ENCODE measurements at places on chromosomes 3 and 15.
A peak's percentile ranks its signal among the peaks of the same experiment; 100 is the strongest.

- no peak for DNase-seq
Observed at GRCh38 chr3:194951931-194952582, 266.4 kb downstream of the FAM43A start.

GRCh38 chr3:19645093-19645492 is 288.9 kb downstream of the EFHB start:
- peak; percentile 17 for DNase-seq

DNA sequence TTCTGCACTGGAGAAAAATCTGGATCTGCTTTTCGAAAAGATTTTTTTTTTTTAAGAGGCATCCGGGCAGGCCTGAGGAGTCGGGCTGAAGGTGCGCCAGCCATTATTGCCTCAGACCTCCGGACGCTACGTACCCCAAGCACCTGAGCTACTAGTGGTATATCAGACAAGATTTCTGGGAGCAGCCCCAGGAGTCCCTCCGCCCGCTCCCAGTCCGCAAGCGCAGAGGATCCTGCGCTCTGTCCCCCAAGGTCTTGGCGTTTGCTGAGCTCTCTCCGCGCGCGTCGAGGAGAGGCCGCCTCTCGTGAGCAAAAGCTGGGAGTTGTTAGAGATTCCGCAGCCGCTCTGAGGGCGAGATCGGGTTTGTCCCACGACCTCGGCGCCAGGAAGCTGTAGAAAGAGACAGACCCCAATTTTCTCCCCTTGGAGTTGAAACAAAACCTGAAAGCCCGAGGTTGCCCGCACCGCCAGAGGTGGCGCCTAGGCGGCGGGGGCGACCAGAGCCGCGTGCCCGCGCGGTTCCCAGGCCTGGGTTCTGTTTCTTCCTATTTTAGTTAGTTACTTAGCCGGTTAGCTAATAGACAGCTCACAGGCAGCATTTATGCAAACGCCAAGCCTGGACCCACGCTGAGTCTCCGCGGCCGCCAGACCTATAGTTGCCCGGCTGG is 72.5 kb upstream of the POLG start:
- no peak for DNase-seq

DNA sequence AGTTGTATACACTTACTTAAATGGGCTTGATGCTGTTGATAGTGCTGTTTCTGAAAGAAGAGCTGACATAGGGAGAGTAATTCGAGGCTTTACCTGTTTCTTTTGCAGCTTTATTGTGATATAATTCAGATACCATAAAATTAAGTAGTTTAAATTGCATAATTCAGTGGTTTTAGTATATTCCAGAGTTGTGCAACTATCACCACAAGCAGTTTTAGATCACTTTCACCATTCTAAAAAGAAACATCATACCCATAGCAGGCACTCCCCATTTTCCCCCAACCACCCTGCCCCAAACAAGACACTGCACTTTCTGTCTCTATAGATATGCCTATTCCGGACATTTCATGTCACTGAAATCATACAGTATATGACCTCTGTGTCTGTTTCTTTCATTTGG is 98.5 kb downstream of the MTHFS start:
- no peak for DNase-seq

DNA sequence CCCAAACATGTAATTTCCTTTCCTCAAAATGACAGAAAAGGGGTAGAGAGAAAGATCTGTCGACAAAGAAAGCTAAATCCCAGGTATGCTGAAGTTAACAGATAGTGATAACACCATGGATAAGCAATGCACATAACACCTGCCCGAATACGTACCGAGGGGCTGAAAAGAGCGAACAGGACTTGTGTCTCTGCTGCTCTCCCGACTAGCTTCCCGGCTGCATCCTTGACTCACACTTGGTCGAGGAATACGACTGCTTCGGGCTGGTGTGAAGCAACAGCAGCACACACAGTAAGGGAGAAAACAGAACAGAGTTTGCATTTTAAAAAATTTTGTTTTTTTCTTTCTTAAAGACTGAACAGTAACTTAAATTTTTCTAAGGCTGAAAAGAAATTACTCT is 136.4 kb downstream of the CLASP2 start:
- DNase-seq, result no peak

DNA sequence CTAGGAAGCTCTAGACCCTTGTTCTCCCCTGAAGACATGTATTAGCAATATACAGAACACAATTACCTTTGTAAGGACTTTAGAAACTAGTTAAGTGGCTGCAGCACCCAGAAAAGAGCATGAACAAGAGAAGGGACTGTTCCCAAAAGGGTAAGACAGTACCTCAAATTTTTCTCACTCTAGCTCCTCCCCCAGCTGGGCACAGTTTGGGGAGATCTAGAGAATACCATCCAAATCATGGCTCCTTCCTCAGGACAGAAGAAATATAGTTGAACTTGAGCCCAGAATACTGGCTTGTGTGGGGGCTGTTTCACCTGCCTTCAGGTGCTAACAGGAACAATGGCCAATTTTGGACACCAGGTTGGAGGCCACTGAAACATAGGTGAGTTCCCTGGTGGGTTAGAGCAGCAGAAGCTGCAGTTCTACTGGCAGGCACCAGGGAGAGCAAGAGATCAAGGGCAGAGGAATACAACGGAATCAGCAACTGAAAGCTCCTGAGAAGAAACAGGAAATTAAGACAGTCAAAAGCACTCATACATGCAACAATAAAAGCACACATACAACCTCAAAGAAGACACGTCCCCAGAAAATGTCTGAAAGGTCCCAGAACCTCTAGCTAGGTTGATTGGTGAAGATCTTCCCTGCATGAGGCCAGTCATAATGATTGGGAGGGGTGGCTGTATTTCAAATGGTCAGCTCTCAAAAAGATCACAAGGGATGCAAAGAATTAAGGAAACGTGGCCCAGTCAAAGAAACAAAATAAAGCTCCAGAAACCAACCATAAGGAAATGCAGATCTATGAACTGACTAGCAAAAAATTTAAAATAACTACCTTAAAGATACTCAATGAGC is 104.9 kb upstream of the ASB14 start:
- no peak for DNase-seq

- DNase-seq, result no peak
Observed at GRCh38 chr3:38155825-38156224, 9.5 kb upstream of the OXSR1 start.

DNA sequence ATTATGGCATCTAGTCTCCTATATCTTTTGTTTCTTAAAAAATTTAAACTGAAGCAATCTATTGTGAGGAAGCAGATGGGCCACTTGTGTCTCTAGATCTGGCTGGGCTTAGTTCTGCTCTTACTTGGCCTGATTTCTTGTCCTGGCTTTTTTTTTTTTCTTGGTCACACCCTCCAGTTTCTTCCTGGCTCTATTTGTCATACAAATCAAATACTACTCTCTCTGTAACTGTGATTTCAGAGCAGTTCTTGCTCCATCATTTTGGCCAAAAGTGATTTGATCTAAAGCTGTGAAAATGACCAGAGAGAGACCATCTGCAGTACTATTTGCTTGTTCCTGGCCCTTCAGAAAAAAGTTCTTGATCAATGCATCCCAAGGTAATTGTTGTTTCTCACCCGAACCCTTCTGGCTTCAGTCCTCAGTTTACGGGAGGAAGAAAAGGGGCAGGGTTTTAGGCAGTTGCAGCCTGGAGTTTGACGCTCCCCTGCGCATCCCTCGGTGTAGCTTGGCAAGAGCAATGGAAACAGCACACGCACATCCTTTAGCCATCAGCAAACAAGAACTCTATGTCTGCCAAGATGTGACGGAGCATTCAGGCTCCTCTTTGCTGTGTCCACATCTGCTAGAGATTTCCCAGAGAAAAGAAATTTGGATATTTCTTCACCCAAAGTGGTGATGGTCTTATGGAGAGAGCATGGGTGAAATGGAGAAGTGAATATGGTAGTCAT is 31.6 kb downstream of the CHST2 start:
- no peak for DNase-seq

DNA sequence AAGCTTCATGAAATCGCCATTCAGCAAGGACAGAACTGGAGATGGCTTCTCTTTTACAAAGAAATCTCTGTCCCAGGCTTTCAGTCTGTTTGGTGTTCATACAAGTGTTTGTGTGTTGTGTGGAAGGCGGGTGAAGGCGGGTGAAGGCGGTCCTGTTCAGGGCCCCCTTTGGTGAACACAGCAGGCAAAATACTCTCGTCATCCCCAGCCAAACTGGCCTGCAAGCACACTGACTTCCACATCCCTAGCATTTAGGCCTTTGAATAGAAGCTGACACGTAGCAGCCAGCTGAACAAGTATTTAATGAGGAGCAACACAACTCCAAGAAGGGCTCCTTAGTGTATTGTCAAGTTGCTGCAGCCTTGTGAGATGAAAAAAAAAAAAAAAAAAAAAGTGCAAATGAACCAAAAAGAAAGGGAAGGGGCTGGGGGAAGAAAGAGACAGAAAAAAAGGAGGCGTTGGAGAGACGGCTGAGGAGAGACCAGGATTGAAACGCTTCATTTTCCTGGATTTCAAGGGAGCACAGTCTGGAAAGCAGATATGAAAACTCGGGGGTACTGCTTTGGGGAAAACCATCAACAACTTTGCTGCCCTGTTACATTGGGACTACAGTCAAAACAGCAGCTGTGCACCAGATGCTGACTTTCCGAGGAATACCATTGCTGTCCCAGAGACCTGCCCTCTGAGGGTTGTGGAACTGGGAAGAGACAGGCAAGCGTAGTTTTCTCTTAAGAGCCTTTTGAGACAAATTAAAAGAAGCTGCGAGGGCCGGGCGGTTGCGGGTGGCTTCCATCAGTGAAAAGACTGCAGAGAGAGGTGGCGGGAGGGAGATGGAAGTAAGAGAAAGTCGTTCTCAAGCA is 74.6 kb downstream of the TGFBR2 start:
- DNase-seq, result no peak

GRCh38 chr15:44024155-44024554 is 170.9 kb downstream of the FRMD5 start:
- no peak for DNase-seq

GRCh38 chr3:16254916-16255315 is 9.8 kb downstream of the DPH3 start:
- DNase-seq, result no peak

DNA sequence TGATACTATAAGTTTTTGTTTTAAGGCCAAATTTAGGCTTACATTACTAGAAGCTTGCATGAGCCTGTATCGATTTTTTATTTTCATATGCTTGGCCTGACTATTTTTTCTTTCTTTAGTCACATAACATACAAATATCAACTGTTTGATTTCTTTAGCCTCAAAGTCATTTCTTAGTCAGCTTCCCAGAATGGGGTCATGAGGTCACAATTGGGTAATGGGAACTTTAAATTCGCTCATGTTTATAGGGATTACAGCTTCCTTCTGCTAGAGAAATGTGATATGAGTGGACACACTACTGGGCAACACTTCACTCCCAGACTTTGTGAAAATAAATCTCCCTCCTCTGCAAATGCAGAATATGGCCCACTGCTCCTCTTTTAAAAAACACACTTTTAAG is 9.1 kb upstream of the TIPARP start:
- no peak for DNase-seq

DNA sequence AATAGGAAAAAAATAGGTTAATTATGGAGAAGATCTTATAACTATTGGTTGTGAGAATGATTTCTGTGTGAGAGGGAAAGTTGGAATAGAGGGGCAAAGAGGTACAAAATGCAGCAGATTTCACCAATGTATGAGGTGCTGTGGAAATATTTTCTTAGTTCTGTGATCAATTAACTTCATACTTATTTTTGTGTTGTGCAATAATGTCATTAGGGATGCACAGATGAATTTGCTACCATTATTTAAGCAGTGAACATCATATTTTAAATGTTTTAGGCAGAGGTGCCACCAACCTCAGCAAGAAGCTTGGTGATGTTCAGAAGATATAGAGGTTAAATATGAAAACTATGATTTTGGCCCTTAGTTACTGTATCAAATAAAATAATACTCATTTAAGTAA is 21.6 kb downstream of the MBNL1 start:
- no peak for DNase-seq

DNA sequence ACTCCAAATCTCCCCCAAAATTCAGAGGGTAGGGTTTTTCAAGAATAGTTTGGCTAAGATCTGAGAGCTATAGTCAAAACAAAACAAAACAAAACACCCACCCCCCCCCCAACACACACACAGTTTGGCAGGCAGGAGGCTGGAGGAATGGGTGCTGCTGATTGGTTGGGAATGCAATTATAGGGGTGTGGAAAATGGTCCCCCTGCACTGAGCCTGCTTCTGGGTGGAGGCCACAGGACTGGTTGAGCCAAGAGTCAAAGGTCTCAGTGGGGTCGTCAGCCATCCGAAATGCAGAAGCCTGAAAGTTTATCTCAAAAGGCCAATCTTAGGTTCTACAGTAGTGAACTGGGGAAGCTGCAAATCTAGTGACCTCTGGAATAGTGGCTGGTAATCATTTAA is 2.5 kb upstream of the HACD2 start:
- DNase-seq, result no peak

GRCh38 chr3:196757876-196758739 is 18.5 kb downstream of the PAK2 start:
- no peak for DNase-seq

- no peak for DNase-seq
Observed at GRCh38 chr15:68989541-68990230, 24.8 kb upstream of the NOX5 start.

DNA sequence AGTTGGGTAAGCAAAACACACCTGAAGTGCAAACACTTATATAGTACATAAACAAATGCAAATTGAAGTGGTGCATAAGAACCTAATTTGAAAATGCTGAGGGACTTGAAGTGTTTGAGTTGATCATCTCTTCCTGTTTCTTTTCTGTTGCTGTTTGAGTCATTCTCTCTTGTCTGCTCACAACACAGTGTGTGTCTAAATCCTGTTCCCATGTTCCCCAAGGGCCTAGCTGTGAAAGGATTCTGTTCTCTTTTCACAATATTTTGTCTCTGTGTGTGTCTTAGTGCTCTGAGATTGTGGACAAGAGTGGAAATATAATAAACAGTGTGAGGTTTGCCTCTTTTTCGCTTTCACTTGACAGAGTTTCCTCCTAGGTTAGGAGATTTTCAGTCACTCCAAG is 6.1 kb downstream of the CD96 start:
- no peak for DNase-seq

DNA sequence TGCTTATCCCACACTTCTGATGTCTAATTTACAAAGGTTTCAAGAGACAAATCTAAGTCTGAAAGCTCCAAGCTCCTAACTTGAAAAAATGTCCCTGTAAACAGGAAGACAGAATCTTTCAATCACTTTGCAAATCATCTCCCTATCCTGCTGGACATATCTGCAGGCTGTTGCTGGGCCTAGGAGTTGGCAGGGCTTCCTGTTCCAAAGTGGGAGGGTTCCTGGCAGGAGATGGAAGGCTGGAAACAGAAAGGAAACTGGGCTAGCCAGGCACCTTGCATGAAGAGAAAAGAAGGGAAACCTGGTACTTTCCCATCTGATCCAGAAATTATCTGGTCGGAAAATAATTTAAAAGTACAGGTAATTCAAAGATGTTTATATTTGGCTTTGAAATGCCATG is 227.3 kb upstream of the IL12A start:
- no peak for DNase-seq

- DNase-seq, result no peak
Observed at GRCh38 chr3:130850843-130851242, 43.0 kb upstream of the ATP2C1 start.

GRCh38 chr15:69973102-69973714 is 124.5 kb downstream of the TLE3 start:
- no peak for DNase-seq

- DNase-seq, result no peak
Observed at GRCh38 chr15:45995800-45996199, 361.0 kb downstream of the SQOR start.

Measured in bone marrow (tissue), 2 donors.